ENCODE measurements at places on chromosomes 12 and 14.
A peak's percentile ranks its signal among the peaks of the same experiment; 100 is the strongest.

GRCh38 chr12:473863-474577, 14.3 kb downstream of the B4GALNT3 start:
- DNase-seq, result no peak

DNA sequence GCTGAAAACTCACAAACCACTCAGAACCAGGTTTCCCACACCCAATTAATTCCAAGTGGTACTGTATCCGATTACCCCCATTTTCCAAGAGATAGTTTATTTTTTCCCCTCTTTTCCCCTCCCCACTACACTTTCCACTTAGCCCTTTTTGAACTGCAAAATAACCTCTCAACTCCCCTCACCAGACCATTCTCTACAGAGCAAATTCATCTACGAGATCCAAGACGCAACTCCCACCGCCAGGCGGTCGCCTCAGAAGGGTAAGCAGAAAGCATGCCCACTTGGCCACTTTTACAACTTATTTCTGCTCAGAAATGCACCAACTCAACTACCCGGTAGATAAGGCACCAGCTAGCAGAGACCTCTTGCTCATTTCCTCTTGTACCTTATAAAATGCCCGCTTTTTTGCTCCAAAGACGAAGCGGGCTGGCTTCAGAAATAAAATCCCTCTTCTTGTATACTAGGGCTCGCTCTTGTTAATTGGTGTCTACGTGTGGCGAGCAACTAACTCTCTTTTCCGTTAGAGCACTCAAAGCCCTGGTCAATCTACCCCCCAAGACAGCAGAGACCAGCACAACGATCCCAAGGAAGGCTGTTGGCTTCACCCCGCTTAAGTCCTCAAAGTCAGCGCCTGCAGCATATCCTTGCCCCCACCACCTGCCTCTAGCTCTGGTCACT, 910 bp upstream of the SRP54 start:
- peak; percentile 66 for DNase-seq

- DNase-seq, result no peak
Measured at GRCh38 chr12:13105781-13106180, 2.3 kb upstream of the GSG1 start.

DNA sequence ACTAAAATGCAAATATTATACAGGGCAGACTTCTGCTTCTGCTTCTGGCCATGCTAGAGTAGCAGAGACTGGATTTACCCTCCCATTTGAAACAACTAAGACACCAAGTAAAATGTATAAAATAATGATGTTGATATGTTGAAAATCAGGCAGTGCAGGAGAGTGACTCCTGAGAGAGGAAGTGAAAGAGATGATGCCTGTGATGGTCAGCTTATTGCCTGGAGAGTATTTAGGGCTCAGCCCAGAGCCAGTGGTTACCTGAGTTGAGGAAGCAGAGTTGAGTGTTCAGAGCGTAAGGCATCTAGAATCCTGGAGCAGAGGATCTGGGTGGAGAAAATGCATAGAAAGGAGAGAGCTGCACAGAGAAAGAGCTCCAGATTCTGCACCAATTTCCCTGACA, 131.8 kb upstream of the C14orf180 start:
- no peak for DNase-seq

- no peak for DNase-seq
Measured at GRCh38 chr12:122166422-122167349, 7.3 kb downstream of the IL31 start.

DNA sequence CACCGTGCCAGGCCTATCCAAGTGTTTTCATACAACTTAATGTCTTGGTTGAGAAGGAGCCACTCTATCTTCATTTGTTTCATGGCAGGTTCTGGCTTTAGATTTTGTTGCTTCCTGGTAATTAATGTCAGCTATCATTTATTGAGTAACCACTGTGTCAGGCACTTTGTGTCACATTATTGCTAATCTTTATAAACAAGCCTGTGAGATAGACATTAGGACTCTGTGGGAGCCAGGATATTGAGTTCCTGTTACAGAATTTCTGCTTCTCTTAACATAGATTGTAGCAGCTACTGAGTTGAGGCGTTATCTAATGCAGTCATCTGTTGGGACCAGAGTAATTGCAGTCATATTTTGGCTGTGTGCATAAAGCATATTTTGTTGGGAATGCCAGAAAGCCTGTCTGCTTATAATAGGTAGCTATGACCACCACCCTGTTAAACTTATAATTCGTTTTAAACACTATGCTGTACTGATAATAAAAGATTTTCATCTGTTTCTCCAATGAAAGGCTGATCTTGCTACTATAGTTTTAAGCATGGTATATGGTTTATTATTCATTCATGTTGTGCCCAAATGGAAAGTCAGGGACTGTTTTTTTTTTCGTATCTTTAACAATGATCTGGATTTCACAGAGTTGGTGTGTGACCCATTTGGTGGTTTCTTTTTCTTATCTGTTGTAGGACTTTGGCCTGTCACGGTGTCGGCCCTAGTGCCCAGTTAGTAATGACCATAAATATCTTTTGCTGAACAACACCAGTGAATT, 432.6 kb downstream of the PCNX1 start:
- DNase-seq, result no peak

DNA sequence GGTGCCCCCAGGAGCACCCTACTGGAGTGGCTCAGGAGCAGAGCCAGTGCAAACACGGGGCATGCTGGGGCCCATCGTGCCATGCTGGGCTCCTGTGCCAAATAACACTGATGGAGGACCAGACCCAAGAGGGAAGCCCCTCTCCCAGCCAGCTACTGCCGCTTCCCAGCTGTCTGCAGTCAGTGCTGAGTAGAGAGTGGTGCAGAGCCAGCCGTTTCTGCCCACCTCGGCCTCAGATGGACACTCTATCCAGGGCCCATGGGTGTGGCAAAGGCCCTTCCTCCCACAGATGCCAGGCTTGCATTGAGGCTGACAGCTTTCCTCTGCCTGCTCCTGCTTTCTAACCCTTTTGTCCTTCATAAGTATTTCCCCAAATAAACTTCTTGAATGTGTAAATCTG, 13.2 kb downstream of the CLBA1 start:
- DNase-seq, result no peak

- no peak for DNase-seq
Measured at GRCh38 chr12:68089101-68089500, 70.4 kb downstream of the IFNG start.

- no peak for DNase-seq
Measured at GRCh38 chr12:88717188-88717587, 136.9 kb upstream of the KITLG start.

DNA sequence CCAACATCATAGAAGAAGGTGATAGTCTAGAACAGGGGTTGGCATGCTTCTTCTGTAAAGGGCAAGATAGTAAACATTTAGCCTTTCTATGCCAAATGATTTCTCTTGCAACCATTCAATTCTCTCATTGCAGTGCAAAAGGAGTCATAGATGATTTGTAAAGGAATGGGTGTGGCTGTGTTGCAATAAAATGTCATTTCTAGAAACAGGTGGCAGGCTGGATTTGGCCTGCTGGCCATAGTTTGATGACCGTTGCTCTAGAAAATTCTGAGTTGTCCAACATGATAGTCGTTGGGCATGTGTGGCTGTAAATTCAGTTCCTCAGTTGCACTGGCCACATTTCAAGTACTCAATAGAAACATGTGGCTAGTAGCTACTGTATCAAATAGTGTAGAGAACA, 21.7 kb downstream of the SMCO2 start:
- DNase-seq, result no peak

DNA sequence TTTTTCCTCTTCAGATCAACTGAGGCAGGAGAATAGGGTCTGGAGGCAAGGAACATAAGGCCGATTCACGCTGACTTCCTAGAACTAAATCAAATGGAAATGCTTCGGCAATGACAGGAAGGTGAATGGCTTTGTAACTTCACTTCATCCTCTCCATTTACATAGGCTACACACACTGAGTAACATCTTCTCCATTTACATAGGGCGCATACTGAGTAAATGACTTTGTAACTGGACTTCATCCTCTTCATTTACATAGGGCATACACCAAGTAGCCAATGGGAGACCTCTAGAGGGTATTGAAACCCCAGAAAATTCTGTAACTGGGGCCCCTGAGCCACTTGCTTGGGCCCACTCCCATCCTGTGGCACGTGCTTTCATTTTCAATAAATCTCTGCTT, 71.0 kb upstream of the CPSF6 start:
- DNase-seq, result no peak

DNA sequence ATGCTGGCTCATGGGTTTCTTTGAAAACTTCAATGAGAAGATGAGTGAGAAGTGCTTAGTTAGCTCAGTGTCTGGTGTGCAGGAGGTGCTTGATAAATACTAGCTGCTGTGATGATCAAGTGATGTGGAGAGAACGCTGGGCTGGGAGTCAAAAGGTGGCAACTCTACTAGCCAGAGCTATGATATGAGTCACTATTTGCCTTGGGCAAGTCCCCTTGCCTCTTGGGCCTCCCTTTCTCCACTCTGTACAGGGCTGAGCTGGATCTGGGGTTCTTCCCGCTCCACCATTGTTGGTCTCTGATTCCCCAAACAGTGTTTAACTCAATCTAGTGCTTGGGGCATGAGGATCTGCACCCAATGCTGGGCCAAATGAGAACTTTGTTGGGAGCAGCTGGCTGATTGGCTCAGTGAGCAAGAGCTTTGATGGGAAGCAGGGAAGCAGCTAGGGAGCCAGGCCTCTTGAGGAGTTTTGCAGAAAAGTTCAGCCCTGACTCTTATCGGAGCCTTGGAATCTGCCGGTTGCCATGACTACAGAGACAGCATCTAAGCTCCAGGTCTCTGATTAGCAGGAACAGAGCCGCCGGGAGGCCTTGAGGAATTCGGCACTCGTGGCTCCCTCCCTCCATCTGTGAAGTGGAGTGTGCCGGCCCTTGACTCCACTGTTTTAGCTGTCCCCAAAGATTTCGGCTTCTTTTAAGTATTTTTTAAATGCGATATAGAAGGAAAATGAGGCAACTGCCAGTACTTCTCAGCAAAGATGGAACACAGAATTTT, 82.1 kb upstream of the HSPB8 start:
- no peak for DNase-seq

DNA sequence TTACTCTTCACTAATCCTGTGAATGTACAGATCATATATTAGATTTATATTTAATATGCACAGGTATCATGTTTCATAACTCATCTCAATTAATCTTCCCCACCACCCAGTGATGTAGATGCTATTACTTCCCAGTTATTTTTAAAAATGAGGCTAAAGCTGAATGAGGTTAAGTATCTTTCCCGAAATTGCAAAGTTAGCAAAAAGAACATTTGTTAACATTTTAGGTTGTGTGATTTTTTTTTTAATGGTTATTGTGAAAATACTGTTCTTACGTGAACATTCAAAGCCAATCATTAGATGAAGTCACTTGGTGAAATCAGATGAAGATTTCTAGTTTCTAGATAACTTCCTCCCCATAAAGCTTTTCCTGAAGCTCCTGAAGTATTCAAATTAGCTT, 186.9 kb upstream of the PLEKHA5 start:
- no peak for DNase-seq

GRCh38 chr14:96573473-96574100, 71.4 kb downstream of the PAPOLA start:
- DNase-seq, result no peak

- DNase-seq, result no peak
Measured at GRCh38 chr12:27422697-27423096, 23.8 kb upstream of the SMCO2 start.

DNA sequence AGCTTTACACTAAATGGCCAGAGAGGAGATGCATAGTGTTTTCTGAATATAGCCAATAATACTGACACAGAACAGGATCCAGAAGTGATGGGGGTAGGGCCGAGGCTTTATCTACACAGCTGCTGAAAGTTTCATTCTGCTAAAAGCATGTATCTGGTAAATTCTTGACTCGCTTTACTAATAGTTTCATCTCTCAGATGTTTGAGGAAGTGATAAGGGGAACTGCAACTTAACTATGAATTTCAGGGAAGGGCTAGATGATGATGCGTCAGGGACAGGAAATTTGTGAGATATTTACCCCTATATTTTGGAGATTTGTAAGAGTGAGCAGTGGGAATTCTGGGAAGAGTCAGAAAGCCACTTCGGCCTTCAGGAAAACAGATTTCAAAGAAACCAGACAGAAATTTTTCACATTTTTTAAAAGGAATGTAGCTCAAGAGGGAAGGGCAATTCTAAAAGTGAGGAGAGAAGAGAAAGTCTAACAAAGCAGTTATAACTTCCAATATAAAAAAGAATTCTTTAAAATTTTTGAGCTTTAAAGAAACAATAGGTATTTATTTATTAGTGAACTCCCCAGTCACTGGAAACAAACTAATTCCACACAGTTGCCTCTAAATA, 243.1 kb downstream of the BCAT1 start:
- no peak for DNase-seq

DNA sequence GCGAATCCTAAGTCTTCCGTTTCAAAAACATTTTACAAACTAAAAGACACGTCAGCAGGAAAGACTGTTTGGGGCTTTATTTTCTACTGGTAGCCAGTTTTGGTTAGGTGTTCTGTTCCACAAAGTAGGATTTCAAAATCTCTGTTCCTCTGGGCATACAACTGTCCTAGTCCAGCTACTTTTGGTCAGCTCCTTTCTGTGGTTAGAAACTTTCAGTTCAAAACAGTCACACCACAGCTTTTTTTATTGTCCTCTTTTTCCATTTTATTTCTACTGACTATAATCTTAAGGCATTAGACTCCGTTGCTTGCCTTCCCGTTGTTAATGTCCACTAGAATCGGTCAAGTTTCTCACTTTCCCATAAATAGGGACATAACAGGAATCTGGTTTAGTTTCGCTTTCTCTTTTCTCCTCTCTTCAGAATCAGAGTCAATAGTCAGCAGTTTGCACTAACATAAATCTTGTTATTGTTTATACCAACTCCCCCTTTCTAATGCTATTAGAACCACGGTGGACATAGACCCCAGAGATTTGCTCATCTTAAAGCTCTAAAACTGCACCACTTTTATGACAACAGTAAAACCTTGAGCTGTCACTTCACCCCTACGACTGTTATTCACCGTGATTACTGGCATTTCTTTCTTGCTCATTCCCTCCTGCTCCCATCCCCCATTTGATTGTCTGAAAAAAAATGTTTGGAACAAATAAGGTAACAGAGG, 41.5 kb upstream of the NPAS3 start:
- no peak for DNase-seq

- peak; percentile 44 for DNase-seq
Measured at GRCh38 chr14:96275177-96276112, 19.4 kb downstream of the BDKRB1 start.

GRCh38 chr14:77059276-77059915, 30.9 kb upstream of the IRF2BPL start:
- peak; percentile 64 for DNase-seq

DNA sequence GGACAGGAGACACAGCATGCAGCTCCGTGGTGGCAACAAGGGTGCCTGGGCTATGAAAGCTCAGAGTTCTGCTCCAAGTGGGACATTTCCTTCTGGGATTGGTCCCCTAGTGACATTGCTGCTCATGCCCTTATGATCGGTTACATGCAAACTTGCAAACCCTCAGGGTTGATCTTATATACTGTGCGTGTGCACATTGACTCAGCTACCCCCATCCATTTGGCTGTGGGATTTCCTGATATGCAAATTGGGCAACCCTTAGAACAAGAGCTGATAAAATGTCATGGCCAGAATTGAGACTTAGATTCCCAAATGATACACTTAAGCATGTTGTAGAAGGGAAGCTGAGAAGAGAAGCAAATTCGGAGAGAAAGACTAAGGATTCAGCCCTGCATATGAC, 72.8 kb upstream of the BDKRB2 start:
- DNase-seq, result no peak

- no peak for DNase-seq
Measured at GRCh38 chr12:25825446-25825845, 133.0 kb upstream of the RASSF8 start.

All from C1 segment of cervical spinal cord (tissue), 14 donors.